Foreskin keratinocyte (primary cell): ENCODE measurements at places on chromosomes 3 and 15. TPM values are rescaled to one million over a fixed set of nuclear protein-coding genes. Genes with fewer than 3 reads are reported as not detected.

Gene SAMD7
- total RNA-seq = not detected in 2 replicates

Gene LRTM1
- not detected in 2 replicates for total RNA-seq

Gene ACKR2
- 0.20 and 0.21 TPM in 2 replicates for total RNA-seq

Gene CHDH
- total RNA-seq = 0.03 and 0.07 TPM in 2 replicates

Gene SST
- total RNA-seq = not detected in 2 replicates

Gene ARHGEF26
- total RNA-seq = 5.2 and 5.3 TPM in 2 replicates

Gene TMEM212
- not detected in 2 replicates for total RNA-seq

Gene GJD2
- not detected in 2 replicates for total RNA-seq

Gene NTRK3
- not detected in 2 replicates for total RNA-seq

Gene TRH
- not detected in 2 replicates for total RNA-seq

Gene SEC11A
- total RNA-seq = 127 and 135 TPM in 2 replicates

Gene GPR149
- not detected in 2 replicates for total RNA-seq

Gene LDHAL6B
- not detected in 2 replicates for total RNA-seq

Gene CLRN1
- not detected in 2 replicates for total RNA-seq
